Renal cortex interstitium (tissue), 15 donors: ENCODE measurements at places on chromosomes 4 and X. TPM values are rescaled to one million over a fixed set of nuclear protein-coding genes. Genes with fewer than 3 reads are reported as not detected.

- no peak for DNase-seq
These were observed 61.4 kb downstream of the PAPSS1 start for GRCh38 chr4:107658400-107659336.

GRCh38 chr4:97662133-97662532, 481.1 kb downstream of the STPG2 start:
- no peak for DNase-seq

GRCh38 chr4:67550857-67551256, 5.6 kb upstream of the CENPC start:
- DNase-seq = no peak

- no peak for DNase-seq
These were observed 234.2 kb upstream of the TET2 start for GRCh38 chr4:104912518-104912917.

GRCh38 chr4:174860588-174860987, 31.5 kb upstream of the GLRA3 start:
- DNase-seq = no peak

GRCh38 chrX:152898442-152898841, 575 bp downstream of the ZNF185 start:
- DNase-seq = no peak

GRCh38 chr4:108144451-108144850, 24.3 kb downstream of the LEF1 start:
- DNase-seq = no peak

The MAGEA2B gene
- not detected for polyA plus RNA-seq

- DNase-seq = no peak
These were observed 8.8 kb downstream of the TAPT1 start for GRCh38 chr4:16217300-16218051.

The GPAT3 gene
- polyA plus RNA-seq = 13.4 TPM

- DNase-seq = no peak
These were observed 29.8 kb downstream of the IQCM start for GRCh38 chr4:149785696-149786431.

The SHISA3 gene
- 111 TPM for polyA plus RNA-seq

GRCh38 chrX:45850197-45850774, 649.6 kb upstream of the DIPK2B start:
- DNase-seq = no peak
